ENCODE measurements at places on chromosomes 1 and 21. TPM values are rescaled to one million over a fixed set of nuclear protein-coding genes. Genes with fewer than 3 reads are reported as not detected.
A peak's percentile ranks its signal among the peaks of the same experiment; 100 is the strongest.

TRMT1L gene
- total RNA-seq, result 23.9 TPM

ABL2 gene
- total RNA-seq, result 10.7 TPM

DNA sequence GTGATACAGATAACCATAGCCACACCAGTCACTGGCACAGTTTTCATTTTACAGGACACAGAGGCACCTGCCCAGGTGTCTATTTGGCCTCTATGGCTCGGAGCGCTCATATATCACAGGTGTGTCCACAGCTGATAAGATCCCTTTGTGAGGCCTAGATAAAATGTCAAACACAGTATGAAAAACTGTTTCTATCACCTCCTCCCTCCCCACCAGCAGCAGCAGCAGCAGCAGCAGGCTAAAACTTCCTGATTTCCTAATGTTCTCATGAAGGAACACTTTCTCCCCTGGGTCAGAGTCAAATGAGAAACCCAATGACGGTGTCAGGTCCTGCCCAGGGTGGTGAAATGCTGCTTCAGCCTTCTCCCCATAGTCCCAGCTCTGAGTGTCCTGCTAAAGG, 24.4 kb downstream of the ELAPOR1 start:
- no peak for DNase-seq

- peak; percentile 64 for DNase-seq
Observed at GRCh38 chr1:99264201-99265021, at the start of gene PLPPR4. TSS of gene PLPPR4 (plus strand) at chr1:99264492. CDS start at chr1:99264594, 102 bp downstream.

AUNIP gene
- 0.53 TPM for total RNA-seq

LAD1 gene
- total RNA-seq, result 1.3 TPM

DNA sequence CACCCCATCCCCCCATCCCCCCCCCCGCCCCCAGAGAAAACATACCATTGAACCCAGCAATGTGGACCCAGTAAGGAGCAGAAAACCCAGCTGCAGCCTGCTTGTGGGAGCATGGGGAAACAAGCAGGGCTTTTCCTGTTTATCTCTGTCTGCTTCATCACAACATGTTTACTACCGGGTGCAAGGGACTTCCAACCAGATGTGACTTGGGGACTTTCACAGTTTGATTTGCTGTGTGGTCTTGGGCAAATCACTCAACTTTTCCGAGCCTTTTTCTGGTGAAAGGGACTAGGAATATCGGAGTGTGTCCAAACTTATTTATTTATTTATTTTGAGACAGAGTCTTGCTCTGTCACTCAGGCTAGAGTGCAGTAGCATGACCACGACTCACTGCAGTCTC, 3.2 kb downstream of the TMCC2 start:
- DNase-seq, result no peak

GRCh38 chr21:30116479-30116878, 50.1 kb downstream of the CLDN17 start:
- DNase-seq, result no peak

SESN2 gene
- 4.4 TPM for total RNA-seq

DNA sequence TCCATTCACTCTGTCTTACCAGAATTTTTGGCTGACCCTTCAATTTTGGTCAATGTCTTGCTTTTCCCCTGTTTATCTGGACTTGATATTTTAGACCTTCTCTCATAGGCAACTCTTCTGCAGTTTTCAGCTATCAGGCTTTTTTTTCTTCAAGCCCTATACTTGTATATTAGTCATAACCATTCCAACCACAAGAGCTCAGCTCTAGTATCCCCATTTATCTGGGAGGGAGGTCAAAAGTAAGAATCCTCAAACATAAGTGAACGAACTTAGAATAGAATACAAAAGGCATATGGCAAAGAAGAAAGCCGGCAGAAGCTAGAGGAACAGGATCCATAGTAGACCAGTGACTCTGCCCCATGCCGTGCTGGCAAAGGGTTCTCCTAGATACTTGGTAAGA, 45.9 kb upstream of the TNFSF4 start:
- DNase-seq, result no peak

DNA sequence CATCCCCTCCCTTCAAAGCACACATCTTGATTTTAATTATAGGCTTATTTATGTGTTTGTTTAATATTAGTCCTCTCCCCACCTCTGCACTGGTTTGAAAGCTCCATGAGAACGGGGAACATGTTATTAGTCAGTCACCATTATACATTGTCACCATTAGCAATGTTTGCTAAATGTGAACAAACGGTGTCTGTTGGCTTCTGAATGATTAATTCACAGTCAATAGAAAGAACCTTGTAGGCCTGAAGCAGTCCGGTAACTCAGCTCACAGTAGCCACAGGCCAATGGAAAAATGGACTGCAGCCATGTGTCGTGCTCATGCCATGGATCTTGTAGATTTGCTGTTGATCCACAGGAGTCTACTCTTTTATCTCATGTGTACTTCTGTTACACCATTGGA, 49.7 kb upstream of the NHLH2 start:
- DNase-seq, result no peak

DNA sequence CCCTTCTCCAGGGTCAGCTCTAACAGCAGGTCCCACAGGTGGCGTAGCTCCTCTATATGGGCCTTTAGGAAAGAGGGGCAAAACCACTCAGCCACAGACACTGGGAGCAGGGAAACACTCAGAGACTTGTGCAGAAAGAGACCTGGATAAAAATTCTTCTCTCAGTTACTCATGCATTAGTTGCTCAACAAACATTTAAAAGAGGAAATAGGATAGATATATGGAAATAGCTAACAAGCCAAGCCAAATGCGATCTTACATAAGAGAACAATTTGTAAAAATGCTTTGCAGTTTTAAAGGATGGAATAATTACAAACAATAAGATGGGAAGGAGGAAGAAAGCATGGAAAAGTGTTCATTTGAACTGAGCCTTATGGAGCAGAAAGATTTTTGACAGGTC, 4.9 kb downstream of the SPTA1 start:
- DNase-seq, result no peak

DNA sequence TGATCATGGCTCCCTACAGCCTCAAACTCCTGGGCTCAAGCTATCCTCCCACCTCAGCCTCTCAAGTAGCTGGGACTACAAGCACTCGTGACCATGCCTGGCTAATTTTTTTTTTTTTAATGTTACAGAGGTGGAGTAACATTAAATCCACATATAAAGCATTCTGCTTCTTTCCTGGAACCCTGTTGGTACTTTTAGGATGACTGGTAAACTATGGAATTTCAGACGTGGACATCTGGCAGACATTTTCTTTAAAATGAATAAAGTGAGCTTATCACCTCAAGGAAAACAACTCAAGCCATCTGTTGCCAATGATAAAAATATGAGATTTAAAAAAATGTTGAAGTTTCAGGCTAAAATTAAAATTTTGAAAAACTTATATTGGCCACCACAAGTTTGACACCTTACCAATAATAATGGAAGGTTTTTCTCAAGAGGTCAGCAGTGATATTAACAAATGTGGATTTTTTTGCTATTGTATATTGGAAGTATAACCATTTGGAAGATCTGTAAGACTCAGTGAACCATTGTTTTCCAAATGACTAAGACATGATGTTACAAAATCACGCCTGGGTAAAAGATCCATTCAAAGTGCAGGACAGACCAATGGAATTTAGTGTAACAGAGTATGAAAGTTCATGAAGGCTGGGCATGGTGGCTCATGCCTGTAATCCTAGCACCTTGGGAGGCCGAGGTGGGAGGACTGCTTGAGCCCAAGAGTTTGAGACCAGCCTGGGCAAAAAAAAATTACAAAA, 52.7 kb upstream of the EIF4G3 start:
- no peak for DNase-seq

DNA sequence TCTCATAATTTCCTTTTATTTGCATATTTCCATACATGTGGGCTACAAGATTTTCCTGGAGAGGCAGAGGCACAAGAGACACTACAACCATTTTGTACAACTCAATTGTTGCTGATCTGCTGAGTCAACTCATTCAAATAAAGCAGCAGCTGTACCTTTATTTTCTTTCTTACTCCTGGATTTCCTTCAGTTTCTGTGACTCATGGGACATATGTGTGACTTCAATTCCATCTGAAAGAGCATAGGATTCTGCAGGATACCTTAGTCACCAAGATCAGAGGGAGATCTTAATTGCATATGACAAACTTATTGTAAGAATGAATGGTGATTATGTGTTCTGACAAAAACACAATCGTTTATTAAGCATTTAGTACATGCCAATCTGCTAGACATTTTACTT, 2219.4 kb downstream of the NCAM2 start:
- DNase-seq, result no peak

GRCh38 chr1:248914796-248915381, 8.9 kb downstream of the PGBD2 start:
- no peak for DNase-seq

DNA sequence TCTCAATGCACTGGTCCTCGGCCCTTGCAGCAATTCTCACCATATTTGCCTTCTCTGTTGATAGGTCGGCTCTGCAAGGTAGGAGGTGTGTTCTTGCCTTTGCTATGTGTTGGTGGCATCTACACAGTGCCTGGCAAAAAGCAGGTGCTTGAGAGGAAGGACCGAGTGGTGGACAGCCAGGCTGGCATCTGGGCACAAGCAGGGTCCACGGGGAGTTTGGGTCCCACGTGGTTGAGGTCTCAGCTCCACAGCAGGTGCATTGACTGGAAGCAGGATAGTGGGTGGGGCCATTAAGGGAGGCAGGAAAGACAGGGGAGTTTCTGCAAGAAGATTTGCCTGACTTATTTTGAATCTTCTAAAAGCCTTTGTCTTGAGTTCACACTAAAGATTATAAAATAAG, 81.2 kb upstream of the WNT4 start:
- no peak for DNase-seq

USH2A gene
- total RNA-seq, result 3.9 TPM

PBX1 gene
- total RNA-seq, result 75.0 TPM

- peak; percentile 86 for DNase-seq
Observed at GRCh38 chr1:110412576-110412975, 5.1 kb upstream of the LAMTOR5 start.

- DNase-seq, result peak; percentile 37
Observed at GRCh38 chr1:9009438-9010370, 16.5 kb downstream of the SLC2A7 start.

GRCh38 chr21:35394634-35395369, 345.7 kb upstream of the RUNX1 start:
- no peak for DNase-seq

CXADR gene
- total RNA-seq, result 14.5 TPM

- no peak for DNase-seq
Observed at GRCh38 chr21:41754479-41754891, 12.4 kb downstream of the RIPK4 start.

DNA sequence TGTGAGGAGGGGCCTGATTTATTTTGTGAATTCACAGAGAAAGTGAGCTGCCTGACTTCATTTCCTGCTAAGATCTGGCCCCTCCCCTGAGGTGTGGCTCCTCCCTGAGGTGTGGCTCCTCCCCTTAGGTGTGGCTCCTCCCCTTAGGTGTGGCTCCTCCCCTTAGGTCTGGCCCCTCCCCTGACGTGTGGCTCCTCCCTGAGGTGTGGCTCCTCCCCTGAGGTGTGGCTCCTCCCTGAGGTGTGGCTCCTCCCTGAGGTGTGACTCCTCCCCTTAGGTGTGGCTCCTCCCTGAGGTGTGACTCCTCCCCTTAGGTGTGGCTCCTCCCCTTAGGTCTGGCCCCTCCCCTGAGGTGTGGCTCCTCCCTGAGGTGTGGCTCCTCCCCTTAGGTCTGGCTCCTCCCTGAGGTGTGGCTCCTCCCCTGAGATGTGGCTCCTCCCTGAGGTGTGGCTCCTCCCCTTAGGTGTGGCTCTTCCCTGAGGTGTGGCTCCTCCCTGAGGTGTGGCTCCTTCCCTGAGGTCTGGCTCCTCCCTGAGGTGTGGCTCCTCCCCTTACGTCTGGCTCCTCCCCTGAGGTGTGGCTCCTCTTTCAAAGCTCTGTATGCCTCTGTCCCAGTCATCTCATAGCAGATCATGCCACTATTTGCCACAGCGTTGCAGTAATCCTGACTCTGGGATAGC, 26.9 kb upstream of the LRRC3 start:
- DNase-seq, result no peak

TMOD4 gene
- total RNA-seq, result not detected

GRCh38 chr1:37947364-37947763, 511 bp upstream of the INPP5B start:
- DNase-seq, result no peak

All from left cardiac atrium (tissue), 4 donors.